NCI-H774 (cell line): ENCODE measurements at places on chromosomes 11 and 22.
A peak's percentile ranks its signal among the peaks of the same experiment; 100 is the strongest.

GRCh38 chr22:47250995-47251765 lies 488.7 kb downstream of the TBC1D22A start:
- DNase-seq: no peak

DNA sequence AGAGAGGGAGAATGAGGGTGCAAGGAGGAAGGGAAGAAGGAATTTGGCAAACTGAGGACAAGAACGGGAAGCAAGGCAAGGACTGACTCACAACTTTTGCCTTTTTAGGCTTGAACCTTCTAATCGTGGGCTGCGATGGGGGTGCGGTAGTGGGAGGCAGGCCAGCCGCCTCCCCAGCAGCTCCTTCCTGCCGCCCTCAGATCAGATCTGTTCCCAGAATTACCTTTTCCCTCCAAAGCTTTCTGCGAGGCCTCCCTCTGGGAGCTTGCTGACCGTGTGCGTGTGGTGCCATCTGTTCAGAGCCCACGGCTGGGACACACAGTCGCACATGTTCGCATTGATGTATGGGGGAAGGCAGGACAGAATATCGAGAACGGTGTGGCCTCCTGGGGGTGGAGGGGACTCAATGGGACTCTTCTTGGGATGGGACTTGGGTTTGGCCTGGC lies 86.9 kb upstream of the PARVA start:
- no peak for DNase-seq

- no peak for DNase-seq
These were observed 172.5 kb downstream of the CTTN start for GRCh38 chr11:70570693-70571395.

DNA sequence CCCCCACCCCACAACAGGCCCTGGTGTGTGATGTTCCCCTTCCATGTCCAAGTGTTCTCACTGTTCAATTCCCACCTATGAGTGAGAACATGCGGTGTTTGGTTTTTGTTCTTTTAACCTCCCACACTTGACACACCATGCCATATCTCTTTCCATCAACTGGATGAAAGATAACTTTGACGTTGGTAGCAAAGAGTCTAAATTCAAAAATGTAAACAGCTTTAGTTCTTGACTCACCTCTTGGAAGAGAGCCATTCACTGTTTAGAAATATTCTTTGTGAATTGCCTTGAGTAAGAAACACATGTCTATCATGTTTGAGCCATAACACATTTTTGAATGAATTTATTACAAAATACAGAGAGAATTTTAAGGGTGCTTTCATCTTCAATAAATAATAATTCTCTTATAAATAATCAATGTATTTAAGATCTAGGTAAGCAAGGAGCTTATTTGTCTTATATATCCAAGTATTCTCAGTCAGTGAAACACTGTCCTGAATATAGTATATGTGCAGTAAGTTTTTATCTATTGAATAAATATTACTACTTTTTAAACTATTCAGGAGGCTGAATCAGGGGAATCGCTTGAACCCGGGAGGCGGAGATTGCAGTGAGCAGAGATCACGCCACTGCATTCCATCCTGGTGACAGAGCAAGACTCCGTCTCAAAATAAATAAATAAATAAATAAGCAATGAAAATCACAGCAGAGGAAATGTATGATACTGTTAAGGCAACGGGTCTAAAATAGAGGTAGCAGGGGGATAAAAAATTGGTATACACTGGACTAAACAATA lies 6.7 kb downstream of the CARD18 start:
- no peak for DNase-seq

DNA sequence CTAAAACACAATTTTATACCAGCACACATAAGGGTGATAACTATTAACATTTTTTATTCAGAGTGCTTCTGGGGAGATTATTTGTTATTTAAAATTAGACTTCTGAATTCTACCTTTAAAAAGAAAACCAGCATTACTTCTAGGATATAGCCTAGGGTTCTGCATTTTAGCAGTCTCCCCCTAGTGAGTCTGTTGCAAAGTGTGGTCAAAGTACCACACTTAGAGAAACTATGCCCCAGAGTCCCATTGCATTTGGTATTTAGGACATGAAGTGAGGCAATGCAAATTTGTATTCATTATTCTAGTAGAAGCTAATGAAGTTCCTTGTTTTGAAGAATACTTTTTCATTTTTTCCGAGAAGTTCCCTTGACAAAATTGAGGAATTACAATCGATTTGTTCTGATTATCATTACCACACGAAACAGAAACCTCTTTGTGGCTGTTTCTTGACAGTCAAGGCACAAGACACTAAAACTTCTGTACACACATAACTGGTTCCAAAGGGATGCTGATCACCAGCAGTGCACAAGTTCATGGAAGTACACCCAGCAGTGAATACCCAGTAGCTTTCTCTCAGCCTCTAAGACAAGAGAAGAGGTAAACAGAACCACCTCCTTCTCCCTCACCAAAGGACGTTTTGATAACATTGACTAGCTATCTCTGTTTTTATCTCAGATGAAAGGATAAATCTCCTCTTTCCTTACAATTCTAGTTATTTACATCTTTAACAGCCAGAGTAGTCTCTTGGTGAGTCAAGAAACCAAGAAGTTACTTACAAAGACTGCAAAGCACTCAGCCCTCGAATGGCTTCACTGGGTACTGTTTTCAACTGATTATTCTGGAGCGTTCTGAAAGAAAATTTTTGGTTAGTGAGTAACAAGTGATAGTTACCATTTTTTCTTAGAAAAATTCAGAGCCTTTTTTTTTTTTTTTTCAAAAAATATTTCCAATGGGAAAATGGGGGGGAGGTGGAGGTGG lies 27.6 kb upstream of the CCDC34 start:
- no peak for DNase-seq

DNA sequence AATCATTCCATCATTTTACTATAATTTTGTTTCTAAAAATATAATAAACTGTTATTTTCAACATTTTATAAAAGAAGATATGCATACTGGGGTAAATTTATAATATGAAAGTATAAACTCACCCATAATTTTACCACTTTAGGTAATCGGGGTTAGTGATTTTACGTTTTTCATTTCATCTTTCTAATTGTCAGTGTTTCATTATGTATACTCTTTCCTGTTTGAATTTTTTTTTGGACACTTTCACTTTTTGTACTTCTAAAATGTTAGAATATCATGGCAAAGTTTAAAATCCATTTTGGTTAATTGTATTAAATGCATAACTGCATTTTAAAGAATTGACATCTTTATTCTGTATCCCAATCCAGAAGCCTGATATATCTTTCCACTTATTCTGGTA lies 115.8 kb downstream of the METTL15 start:
- no peak for DNase-seq

DNA sequence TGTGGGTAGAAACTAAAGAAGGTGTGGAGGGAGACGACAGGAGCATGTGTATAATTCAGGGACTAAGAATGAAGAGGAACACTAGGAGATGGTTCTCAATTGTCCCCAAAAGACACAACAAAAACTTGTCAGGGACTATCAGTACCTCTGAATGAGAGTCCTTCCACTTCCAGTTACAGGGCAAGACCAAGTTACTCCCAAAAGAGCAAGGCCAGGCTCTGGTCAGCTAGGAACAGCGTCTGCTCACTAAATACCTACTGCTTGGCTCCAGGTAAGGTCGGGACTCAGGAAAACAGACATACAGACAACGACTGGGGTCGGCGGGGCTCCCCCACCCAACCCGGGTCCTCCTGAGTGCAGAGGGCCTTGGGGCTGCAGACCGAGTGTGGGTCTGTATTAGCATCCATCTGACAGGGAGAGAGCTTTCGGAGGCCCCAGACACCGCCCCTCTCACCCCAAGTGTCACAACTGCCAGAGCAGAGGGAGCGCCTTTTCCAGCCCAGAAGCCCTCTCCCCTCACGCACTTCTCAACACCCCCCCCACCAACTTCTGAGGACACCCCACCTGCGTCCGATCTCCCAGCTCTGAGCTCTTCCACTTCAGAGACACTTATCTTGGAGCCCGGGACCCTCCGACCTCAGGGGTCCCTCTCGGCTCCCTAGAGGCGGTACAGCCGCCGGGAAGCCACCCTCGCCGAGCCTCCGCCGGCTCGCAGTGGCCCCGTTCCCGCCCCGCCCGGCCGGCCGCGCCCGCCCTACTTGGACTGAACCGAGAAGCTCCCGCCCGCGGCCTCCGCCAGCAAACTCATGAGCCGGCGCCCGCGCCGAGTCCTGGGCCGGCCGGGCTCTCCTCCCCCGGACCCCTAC lies 522 bp downstream of the RHOG start:
- DNase-seq: no peak

GRCh38 chr11:118609380-118610224 lies 2.2 kb downstream of the PHLDB1 start:
- no peak for DNase-seq

GRCh38 chr22:45515676-45516075 lies 13.0 kb downstream of the FBLN1 start:
- no peak for DNase-seq

GRCh38 chr22:41660416-41660815 lies 28.3 kb downstream of the SNU13 start:
- DNase-seq: no peak

DNA sequence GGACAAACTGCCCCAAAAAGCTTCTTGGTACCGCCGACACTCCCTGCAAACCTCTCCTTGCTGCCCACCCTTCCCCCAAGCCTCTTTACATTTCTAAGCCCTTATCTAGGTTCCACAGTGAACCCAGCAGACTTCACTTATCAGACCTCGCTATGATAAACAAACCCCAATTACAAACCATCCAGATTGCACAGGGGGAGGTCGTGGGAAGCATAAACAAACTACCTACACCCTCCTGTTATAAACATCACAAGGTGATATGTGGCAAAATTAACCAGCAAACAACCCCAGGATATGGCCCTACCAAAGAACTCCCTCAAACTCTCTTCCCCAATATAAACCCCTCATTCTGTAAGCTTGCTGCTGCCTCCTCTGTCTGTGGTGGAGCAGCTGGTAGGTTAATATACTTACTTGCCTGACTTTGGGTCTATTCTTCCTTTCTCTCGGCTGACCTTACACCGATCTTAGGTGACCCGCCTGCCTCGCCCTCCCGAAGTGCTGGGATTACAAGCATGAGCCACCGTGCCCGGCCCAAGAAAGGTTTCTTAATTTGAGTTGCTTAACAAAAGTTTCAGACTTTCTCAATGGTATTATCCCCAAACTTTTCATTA lies 66.0 kb upstream of the TENM4 start:
- DNase-seq: no peak

DNA sequence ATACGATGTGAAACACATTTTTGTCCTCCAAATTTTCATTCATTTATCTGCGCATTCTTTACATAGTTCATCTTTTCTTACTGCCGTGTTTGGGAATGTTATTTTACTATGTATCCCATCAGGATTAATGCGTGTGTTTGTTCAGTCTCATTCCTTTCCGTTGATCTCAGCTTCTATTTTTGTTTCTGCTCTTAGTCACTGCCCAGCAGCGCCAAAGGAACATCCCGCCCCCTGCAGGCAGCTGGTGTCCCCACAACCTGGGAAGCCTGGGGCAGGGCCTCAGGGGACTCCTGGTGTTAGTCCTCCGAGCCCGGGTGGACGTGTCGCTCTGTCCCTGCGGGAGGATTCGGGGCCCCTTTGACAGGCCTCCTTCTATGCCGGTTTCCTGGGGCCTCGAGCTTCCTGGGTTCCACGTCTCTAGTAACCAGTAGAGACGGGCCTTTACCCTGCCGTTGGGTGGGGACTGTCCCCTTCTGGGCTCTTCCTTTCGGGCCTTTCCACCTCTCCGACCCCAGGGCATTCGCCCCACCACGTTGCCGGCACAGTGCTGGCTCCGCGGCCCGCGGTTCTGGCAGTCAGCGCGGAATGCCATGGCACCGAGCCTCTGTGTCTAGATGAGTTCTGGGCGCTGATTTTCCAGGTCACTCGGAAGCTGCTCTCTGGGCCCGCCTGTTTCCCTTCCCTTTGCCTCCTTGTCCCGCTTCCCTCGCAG lies 39.8 kb downstream of the WEE1 start:
- peak; percentile 89 for DNase-seq

- no peak for DNase-seq
These were observed 953 bp upstream of the PACS1 start for GRCh38 chr11:66068923-66069714.

DNA sequence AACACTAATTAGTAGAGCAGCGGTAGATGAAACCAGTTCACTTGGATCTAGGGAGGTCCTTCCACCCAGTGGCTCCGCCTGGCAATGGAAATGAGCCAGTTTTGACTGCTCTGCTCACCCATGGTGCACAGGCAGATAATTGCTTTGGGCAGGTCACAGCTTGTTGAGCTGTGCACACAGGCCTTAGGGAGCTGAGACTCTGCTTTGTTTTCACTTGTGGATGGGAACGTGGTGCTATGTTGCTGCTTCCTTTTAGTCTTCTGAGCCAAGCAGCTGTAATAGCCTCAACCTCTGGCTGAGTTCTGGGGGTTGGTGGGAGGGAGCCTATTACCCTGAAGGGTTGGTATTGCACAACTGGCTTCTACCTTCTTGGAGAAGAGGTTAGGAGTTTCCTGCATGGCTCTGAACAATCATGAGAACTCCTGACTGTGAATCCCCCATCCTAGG lies 262.3 kb upstream of the MTNR1B start:
- DNase-seq: peak; percentile 94

- no peak for DNase-seq
These were observed 1404.7 kb downstream of the BRD1 start for GRCh38 chr22:48422900-48423480.

- DNase-seq: no peak
These were observed 73.1 kb upstream of the KIRREL3 start for GRCh38 chr11:127073621-127074020.

DNA sequence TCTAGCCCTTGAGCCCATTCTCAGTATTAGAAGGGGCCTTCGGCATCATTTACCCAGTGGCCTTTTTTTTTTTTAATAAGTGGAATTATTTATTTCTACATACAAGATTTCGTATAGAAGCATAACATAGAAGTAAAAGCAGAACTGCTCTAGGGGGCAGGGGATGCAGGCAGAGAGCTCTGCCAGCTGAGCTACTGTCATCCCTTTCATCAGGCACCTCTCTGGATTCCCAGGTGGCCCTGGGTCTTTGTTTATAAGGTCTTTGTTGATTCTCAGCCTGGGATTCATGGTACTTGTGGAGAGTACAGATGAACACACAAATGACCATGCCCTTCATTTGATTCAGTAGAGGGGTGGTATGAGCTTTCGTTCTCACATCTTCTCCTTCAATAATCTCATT lies 66.4 kb downstream of the GAB2 start:
- peak; percentile 18 for DNase-seq

DNA sequence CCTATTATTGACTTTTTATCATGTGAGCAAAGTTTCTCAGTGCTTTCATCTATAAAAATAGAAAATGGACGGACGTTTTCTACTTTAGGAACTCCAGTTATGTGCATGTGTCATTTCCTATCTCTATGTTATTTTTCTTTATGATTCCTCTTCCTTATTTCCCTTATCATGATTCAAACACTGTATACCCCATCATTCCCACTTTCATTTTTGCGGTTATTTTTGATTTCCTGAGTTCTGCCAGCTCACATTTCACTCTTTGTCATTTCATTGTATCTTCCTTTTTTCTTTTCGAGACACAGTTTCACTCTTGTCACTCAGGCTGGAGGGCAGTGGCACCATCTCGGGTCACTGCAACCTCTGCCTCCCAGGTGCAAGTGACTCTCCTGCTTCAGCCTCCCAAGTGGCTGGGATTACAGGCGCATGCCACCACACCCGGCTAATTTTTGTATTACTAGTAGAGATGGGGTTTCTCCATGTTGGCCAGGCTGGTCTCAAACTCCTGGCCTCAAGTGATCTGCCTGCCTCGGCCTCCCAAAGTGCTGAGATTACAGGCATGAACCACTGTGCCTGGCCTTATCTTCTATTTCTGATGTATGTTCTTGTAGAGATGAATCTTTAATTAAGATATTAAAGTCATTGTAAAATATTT lies 21.5 kb downstream of the C11orf58 start:
- DNase-seq: no peak
